Lung microvascular endothelial cell (primary cell): ENCODE measurements at places on chromosomes 5 and 9. TPM values are rescaled to one million over a fixed set of nuclear protein-coding genes. Genes with fewer than 3 reads are reported as not detected.
A peak's percentile ranks its signal among the peaks of the same experiment; 100 is the strongest.

- peak; percentile 50 for DNase-seq
Observed at GRCh38 chr5:139131465-139131864, 66.7 kb downstream of the SIL1 start.

DNA sequence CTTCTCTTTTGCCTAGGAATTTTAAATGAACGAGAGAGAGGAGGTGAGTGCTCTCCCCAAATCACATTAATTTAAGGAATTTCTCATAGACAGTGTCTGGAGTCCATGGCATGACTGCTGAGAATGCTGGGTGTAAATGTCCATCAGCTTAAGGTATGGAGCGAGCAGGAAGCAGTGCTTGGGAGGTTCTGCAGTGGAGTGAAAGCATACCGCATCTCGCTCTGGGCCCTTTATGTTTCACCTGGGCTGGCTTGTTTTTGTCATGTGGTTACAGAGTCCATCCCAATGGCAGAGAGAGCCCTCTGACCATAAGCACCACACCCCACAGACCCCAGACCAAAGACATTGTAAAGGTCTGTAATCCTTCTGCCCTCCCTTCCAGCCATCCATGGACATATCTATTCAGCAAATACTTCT, 20.6 kb upstream of the TNFAIP8 start:
- DNase-seq = no peak

DNA sequence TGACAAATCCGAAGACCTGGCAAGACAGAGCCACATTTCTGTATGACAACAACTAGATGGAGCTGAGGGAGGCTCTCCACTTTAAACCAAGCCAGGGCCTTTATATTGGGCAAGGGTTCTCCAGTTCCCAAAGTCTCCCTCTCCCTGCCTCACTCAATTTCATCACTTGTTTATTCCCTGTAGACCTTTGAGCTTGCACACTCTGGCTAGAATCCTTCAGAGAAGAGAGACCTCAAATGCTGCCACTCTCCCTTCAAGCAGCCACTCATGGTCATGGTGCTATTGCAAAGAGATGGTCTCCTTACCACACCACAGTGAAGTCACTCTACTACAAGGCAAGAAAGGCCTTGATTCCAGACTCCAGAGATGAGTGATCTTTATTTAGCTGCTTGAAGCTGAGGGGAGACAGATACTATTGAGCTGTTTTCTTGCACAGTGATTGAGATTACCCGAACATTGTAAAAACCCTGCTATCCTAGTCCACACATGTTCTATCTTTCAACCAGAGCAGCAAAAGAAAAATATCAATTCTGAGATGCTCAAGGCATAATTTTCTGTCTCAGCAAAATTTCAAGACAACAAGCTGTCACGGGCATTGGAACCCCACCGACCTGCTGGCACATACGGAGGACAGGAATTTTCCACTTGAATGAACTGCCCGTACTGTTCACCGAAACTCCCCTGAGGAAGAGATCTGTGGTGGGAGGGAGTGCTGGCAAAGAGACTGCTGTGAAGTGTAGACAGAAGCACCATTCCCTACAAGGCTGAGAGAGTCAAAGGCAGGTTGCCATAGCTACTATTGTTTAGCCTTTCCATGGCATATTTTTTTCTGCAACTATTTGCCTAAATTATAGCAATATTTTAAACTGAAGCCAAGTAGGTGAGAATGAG, 81.1 kb downstream of the CDO1 start:
- DNase-seq = no peak

DNA sequence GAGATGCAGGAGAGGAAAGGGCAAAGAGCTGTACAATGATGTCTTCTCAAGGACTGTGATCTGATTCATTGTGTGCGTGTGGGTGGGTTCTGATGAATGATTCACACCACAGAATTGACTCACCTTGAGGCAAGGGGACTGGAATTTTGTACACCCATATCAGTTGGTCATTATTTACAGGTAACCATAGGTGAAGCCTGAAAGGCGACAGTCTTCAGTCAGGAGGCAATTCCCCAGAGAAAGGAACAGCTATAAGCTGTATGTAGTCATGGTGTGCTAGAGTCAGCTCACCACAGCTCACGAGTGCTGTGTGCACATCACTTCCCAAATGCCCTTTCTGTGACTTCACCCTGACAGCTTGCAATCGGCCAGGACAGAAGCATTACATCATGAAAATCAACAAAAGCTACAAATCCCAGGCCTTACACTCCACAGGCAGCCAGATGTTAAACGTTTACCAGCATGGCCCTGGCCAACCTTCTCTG, 87.6 kb upstream of the RPS23 start:
- DNase-seq = no peak

GRCh38 chr5:1099926-1100663, 11.8 kb downstream of the SLC12A7 start:
- no peak for DNase-seq

Gene GPR150
- total RNA-seq = under 0.01 and 0.22 TPM in 2 replicates

Gene ADAMTS13
- total RNA-seq = 0.44 and 0.60 TPM in 2 replicates

Gene LRRC8A
- total RNA-seq = 62.1 and 101 TPM in 2 replicates

Gene SV2C
- 0.20 TPM in 1 of 2 replicates, not detected in the other for total RNA-seq

Gene CARD6
- 27.0 and 50.6 TPM in 2 replicates for total RNA-seq
